ENCODE measurements at places on chromosomes 11 and 22.

- no peak for DNase-seq
Measured at GRCh38 chr11:132312701-132313111, 942.3 kb downstream of the NTM start.

GRCh38 chr22:19878461-19879245 is 24.0 kb upstream of the GNB1L start:
- DNase-seq = no peak

DNA sequence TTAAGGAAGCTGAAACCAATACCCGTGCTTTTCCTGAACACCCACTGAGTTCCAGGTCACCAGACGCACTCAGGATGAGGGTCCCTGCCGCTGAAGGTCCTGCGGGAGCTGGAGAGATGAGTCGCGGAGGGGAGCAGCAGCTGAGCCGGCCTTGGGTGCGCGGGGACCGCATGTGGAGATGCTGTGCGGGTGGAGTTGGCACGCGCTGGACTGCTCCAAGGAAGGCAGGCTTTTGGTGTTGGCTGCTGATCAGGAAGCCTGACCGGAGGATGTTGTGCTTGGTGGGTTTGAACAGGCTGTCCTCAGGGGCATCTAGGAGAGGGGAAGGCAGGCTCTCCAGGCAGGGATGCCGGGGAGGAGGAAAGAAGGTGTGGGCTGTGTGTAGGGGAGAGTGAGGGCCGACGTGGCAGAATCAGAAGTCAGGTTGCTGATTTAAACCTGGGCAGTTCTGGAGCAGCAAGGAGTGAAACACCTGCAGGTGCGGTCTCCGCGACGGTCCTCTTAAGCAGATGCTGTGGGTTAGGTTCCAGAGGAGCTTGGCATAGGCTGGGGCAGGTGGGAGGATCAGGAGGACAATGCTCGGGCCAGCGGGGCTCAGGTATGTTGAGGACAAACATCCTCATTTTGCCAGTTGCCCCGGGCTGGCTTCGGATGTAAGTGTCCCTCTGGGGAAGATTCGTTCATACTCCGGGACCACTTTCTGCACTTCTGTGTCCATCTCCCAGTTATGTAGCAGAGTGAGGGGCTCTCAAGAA is 197.5 kb upstream of the B3GAT1 start:
- no peak for DNase-seq

- DNase-seq = no peak
Measured at GRCh38 chr11:20937826-20938225, 268.4 kb downstream of the NELL1 start.

DNA sequence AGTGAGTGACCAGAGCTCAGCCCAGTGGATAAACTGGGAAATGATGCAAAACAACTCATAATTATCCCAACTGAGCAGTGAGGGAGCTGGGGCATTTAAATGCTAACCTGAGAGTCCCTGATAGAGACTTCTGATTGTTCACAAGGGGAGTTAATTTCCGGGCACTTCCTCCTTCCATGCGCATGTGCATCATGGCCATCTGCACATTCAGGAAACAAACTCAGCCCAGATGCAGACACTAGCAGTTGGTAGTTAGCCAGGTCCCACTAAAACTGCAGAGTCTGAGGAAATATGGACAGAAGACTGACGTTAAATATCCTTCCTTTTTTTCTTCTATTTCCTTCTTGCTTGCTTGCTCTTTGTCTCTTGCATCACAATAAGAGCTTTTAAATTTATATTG is 852.1 kb upstream of the LRRC4C start:
- DNase-seq = no peak

DNA sequence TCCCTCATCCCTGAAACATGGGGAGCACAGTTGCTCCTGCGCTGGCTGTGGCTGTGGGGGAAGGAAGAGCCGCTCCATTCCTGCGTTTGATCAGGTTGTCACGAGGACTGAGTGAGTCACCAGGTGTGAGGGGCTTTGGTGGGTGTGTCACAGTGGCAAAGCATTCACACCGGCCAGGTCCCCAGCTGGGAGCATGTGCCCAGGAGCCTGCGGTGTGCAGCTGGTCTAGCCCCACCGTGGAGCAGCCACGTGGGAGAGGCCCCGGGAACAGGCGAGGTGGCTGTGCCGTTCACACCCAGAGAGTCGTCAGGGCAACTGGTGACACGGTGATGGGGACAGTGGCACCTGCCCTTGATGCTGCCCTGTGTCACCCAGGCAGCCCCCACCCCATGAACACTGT is 47.6 kb upstream of the PPARA start:
- DNase-seq = no peak

DNA sequence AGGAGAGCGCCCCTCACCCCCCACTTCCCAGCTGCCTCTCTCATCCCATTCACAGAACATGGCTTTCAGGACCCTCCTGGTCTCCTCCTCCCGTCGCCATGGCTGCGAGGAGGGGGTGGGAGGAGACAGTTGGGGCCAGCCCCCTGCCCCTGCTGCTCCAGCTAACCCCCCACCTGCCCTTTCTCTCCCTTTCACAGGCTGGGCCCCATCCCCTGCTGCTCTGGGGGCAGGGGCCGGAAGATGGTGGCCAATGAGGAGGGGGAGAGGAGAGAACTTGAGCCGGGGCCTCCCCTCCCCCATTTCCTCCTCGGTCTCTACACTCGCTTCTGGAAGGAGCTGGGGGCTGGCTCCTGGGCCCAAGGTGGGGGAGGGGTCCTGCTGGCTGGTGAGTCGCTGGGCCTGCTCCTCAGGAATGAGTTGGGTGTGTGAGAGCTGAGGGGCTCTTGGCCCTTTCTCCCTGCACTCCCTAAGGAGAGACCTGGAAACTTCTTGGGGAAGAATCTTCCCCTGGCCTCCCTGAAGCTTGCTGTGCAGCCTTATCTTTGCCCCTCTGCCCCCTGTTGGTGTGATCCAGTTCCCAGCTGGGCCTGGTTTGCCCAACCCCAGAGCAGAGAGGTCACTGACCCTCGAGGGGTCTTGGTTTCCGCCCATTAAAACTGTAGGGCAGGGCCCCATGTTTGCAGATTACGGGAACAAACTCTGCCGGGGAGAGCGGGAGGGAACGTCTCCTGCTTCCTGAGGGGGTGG is 10.2 kb downstream of the YPEL4 start:
- no peak for DNase-seq

DNA sequence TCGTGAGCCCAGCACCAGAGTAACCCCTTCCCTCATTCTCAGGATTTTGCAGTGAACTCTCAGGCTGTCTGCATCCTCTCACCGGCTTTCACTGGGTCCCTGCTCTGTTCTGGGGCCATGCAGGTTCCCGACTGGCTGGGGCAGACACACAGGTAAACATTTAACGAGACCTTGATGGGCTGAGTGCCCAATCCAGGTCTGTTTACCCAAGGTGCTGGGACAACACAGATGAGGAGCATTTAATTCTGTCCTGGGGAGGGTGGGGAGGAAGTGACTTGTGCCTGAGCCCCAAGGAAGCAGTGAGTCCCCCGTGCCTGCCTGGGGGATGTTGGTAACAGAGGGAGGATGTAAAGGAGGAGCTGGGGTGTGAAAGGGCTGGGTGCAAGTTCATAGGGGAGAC is 4.4 kb downstream of the BIK start:
- no peak for DNase-seq

DNA sequence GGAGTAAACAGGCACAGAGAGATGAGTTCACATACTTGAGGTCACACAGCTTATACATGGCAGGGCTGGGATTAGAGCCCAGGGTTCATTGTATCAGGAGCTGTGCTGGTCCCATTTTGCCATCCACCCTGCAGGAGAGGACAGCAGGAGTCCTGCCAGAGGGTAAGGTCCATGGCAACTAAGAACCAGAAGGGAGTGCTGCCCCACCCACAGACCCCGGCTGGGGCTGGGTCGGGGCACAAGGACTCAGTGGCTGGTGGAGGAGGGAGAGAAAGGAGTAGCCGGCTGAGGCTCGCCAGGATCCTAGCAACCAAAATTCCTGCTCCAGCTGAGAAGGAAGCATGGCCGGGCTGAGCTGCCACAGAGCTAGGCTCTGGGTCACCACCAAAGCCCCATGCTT is 25.9 kb upstream of the TP53I11 start:
- DNase-seq = no peak

DNA sequence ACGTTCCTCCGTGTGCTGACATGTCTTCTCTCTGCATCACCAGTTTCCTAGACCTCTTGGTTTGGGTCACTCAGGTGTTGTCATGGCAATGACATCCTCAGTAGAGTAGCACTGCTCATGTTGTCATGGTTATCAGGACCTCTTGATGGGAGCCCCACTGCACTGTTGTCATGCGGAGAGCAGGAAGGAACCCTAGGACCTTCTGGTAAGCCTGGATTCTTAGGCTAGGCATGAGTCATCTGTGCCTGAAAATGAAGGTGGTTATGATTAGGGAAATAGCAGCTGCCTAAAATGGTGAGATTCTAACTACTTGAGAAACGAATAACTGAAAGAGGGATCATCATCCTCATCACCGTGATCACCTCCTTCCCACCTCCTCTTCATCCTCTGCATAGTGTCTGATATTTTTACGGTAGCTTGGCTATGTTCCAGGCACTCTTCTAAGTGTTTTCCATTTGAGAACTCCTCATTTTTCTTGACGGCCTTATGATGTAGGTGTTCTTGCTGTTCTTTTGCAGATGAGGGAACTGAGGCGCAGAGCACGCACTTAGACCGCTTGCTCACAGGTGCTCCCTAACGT is 858.4 kb downstream of the NTM start:
- DNase-seq = no peak

DNA sequence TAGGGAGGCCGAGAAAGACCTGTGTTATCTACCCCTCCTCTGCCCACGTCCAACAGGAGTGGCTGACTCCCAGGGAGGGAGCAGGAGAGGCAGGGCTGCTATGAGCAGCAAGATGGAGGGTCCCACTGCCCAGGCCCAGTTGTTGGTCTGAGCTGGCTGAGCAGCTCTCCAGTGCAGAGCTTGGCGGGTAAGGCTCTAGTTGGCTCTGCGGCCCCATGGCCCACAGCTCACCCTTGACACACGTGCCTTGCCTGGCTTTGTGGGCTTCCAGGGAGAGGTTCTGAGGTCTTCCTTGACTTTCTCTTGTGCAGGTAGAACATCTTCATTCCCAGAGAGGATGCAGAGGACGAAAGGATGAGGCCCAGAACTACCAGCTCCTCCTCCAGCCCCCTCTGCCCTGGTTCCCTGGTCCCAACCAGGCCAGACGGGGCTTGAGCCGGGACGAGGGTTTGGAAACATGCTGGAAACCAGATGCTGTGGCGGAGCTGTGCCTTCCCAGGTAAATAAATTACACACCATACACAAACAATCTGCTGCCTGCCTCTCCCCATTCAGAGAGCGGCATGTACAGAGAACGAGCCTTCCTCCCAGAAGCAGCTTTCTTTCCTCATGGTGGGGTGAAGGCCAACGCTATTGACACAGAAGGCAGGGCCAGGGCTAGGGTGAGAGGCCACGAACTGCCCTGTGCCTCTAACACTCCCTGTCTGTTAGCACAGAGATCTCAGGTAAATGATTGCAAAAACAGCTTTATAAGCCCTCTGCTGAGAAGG is 48.1 kb downstream of the DSCAML1 start:
- no peak for DNase-seq

Data from GM12878 (cell line).